Activated T-cell treated with anti-CD3 and anti-CD28 coated beads for 48 hours (primary cell): ENCODE measurements at places on chromosomes 2 and 18.
A peak's percentile ranks its signal among the peaks of the same experiment; 100 is the strongest.

GRCh38 chr2:15982285-15983044 lies 42.1 kb downstream of the MYCN start:
- no peak for DNase-seq

DNA sequence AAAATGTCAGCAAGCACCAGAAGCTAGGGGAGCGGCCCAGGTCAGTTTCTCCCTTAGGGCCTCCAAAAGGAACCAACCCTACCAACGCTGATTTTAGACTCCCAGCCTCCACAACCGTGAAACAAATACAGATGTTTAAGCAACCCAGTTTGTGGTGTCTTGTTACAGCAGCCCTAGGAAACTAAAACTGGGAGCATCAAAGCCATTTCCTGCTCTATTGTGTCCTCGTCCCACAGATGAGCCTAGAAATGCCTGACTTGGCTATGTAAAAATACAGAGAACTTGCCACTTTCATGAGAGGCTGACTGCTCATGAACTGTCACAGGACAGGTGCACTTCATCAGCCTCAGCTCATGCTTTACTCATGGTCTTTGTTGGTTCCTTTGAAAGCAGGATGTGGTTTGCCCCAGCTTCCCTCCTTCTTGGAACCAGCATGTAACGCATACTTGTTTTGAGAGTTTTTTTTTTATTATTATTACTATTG lies 97.6 kb upstream of the SLC39A10 start:
- peak; percentile 46 for DNase-seq

DNA sequence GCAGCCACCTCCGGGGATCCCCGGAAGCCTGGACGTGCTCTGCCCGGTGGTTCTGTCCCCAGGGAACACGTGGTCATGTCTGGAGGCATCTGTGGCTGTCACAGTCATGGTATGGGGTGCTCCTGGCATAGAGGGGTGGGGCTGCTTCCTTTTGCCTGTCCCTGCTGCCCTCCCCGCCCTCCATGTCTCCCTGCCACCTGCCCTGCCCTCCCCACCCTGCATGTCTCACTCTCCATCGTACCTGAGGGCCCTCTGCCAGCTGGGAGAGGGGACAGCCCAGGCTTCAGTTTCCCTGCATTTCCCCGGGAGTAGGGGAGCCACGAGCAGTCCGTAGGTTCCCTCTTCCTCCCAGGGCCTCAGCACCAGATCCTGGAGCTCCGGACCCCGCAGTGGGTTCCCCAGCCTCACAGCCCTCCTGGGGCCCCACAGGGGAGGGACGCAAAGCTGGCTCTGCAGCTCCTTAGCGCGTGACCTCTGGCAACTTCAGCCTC lies 90.0 kb upstream of the CTDP1 start:
- no peak for DNase-seq

GRCh38 chr2:30628341-30628740 lies 178.9 kb downstream of the CAPN13 start:
- no peak for DNase-seq

DNA sequence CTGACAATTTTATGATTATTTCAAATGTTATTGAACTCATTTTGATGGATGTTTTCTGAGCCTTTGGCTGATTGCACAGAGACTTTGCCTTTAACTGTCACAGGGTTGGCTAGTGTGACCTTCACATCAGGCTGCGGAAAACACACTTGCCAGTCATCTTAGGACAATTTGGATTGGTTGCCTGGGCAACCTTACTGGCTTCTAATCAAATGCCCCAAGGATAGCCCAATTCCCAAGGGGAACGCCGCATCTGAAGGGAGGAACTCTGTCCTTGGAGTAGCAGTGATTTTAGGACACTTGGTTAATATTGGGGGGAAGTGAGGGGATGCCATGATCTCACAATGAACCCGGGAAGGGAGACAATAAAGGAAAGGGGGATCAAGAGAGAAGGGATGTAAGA lies 29.5 kb downstream of the OSBPL6 start:
- no peak for DNase-seq

DNA sequence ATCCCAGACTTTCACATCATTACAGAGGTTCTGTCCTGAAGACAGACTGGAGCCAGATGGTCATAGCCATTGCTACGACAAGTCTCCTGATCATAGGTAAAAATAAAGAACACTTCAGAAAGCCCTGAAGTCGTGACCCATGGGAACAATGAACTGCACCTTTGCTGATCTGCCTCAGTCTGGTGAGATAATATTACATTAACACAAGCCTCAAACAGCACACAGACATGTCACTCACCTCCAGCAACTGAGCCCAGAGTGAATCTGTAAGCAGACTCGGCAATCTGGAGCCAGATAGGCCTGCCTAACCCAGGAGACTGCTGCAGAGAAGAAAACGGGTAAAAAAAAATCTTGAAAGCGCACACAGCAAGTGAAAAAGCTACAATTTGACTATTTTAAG lies 79.2 kb downstream of the SLC25A12 start:
- DNase-seq: no peak
